ENCODE measurements at places on chromosomes 6 and 20.

DNA sequence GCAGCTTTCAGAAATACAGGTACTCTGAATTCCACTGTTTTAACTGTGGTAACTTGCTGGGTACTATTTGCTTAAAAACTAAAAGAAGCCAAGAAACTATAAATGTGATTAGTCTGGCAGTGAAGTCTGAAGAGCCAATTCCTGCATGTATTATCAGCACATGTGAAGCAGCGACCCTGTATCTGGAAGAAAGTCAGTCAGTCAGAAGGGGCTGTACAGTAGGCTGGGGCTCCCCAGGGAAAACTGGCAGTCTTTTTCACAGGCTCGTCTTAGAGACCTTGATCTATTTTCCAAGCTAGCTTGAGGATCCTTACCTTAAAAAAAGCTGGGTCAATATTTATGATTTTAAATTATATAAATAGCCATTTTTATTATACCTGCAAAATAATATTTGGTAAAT lies 104.9 kb downstream of the PDSS2 start:
- no peak for DNase-seq

- peak; percentile 37 for DNase-seq
Observed at GRCh38 chr6:142822383-142822782, 122.6 kb downstream of the HIVEP2 start.

DNA sequence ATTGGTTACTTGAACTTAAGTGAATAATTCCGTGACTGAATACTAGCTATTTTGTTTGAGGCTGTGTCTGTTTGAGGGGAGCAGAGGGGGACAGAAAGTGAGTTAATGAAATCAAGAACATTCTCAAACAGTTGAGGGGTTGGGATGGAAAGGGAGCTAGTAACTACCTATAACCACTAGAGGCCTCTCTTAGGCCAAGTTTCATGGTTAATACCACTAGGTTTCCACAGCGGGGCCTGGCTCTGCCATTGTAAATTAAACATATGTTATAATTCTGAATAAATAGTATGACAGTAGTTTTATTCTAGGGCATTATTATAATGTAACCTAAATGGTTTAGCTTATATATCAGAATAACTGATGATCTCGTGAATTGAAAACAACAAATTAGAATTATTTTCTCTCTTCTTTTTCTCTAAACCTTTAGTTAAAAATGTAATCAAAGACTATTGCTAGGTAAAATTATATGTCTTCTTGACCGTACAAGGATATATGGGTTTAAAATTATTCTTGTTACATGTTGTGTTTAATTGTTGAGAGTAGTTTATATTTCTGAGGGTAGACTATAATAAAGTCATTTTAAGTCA lies 108.1 kb downstream of the BCKDHB start:
- peak; percentile 8 for DNase-seq

- DNase-seq, result no peak
Observed at GRCh38 chr20:21693322-21693721, 12.1 kb upstream of the PAX1 start.

GRCh38 chr6:10999994-11000393 lies 44.1 kb downstream of the ELOVL2 start:
- DNase-seq, result no peak

Data from GM18507 (cell line).